ENCODE measurements at places on chromosomes 16 and 17. TPM values are rescaled to one million over a fixed set of nuclear protein-coding genes. Genes with fewer than 3 reads are reported as not detected.
A peak's percentile ranks its signal among the peaks of the same experiment; 100 is the strongest.

DNA sequence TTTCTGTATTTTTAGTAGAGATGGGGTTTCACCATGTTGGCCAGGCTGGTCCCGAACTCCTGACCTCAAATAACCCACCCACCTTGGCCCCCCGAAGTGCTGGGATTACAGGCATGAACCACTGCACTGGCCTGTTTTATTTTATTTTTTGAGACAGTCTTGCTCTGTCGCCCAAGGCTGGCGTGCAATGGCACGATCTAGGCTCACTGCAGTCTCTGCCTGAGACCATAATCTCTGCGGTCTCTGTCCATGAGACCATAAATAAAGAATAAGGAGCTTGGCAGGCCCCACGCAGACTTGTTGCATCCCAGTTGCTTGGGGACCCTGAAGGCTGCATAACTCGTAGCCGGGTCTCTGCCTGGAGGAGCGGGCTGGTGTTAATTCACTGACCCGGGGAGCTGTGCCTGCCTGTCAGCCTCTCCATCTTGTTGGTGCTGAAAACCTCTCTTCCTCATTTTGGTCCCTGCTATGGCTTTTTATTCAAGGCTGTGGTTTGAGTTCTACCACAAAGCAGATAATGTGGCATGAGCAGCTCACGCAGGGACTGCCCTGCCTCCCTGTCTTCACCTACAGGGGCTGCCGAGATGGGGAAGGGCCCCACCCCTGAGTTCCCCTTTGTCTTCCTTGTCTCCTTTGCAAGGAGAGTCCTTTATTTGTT, 82.1 kb downstream of the MSI2 start:
- DNase-seq = no peak

The IRX6 gene
- total RNA-seq = 1.4 TPM

DNA sequence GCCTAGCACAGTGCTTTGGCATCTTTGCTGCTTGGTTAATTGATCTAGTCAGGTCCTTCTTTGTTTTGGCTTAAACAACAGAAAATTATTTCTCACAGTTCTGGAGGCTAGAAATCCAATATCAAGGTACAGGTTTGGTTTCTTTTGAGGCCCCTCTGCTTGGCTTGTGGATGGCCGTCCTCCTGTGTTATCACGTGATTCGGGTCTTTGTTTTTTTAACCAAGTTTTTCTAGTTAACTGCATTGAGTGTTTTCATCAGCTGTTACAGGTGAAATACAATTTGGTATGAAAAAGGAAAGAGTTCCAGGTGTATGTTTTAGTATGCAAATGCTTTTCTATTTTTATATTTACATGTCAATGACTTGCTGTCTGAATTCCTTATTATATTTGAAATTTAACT, 2.8 kb downstream of the NLK start:
- no peak for DNase-seq

DNA sequence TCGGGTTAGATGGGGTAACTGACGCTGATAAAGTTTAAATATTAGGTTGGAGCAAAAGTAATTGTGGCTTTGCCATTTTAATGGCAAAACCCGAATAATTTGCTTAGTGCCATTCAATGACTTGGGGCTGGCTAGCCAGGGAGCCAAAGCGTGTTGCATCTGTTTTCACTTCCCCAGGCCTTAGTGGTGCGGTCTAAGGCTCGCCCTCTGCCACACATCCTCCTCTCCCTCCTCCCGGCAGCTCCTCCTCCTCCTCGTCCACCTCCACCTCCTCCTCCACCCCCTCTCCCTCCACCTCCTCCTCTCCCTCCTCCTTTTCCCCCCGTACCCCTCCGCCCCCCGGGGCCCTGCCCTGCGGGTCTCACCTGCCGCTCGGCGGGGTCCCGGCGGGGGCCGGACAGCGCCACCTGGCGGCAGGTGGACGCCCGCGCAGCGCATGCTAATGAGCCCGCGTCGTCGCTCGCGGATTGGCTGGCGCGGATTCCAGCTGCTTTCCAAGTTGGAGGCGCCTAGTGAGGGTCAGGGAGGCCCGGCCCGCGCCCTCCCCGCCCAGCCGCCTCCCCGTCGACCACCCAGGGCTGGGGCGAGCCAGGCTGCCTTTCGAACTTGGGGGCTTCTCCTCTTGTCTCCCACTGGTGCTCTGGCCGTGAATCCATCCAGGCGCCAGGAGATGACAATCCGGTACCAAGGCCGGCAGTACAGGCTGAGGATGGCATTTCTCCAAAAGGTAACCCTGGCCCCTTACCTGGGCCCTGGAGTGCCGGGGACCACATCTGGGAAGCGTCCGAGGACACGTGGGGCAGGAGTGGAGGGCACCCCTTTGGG, 36.6 kb upstream of the RGS9 start:
- DNase-seq = peak; percentile 94

DNA sequence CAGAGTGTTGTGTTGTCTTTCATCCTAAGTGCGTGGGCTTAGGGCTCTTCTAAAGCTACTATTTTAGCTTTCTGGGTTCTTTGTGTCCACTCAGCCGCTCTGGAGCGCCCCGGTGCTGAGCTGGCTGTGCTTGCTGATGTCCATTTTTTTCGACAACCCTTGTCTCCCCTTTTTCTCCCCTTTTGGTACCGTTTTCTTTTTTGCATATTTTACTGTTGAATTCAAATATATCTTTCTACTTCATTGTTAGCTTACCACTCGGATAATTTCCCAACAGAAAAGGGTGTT, 1.2 kb downstream of the SRRM2 start:
- DNase-seq = peak; percentile 22

The ENO3 gene
- total RNA-seq = 534 TPM

DNA sequence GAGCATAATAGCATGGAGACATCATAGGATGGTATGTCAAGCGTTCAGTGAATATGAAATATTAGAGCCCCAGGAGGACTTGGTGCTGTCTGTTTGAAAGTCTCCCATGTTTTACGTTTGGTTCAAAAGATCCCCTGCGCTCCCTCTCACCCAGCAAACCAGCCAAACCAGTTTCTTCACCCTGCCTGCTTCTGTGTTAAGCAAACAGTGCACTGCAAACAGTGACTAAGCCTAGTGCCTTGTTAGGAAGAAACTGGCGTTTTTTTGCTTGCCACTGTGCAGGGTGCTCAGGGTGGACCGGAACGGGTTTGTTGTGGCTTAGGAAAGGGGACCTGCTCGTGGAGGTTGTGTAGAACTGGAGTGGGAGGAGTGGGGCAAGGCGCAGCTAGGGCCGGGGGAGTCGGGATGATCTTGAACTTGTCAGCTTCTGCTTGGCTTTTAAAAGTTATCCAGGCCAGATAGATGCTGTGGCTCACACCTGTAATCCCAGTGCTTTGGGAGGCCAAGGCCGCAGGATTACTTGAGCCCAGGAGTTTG, 7.7 kb downstream of the CDH1 start:
- no peak for DNase-seq

The ITGAD gene
- not detected for total RNA-seq

GRCh38 chr17:64243340-64243739, 19.7 kb downstream of the TEX2 start:
- DNase-seq = no peak

DNA sequence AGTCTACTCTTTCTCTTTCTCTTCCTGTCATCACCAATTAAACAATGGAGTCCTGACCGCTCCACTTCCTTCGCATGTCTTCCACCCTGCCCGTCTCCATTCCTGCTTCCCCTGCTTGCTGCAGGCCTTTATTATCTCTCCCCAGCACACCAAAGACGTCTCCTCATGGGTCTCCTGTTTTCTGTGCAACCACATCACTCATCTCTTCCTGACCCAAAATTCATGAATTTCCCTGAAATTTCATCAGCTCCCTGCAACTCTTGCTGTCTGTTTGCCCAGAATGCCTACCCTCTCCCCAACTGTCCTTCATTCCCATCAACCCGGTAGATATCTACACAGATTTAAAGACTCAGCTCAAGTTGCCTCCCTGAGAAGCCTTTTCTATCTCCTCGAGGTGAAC, 76.7 kb upstream of the ALOX12 start:
- no peak for DNase-seq

The BCL6B gene
- 12.6 TPM for total RNA-seq

The ACE gene
- 5.4 TPM for total RNA-seq

DNA sequence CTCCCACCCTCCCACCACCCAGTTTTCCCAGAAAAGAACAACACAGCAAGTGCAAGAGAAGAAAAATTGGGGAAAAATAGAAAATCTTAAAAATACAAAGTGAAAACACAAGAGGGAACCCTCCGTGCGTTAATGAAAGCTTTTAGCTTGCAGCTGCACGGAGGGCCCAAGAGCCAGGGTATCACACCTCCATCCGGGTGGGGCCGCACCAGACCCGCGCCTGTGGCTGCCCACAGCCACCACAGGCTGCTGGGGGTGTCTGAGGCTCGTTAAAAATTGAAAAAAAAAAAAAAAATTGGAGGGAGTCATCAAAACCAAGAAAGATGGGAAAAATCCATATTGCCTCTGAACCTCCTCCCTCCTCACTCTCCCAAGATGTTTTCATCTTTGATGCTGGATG, 18.6 kb downstream of the ENGASE start:
- no peak for DNase-seq

DNA sequence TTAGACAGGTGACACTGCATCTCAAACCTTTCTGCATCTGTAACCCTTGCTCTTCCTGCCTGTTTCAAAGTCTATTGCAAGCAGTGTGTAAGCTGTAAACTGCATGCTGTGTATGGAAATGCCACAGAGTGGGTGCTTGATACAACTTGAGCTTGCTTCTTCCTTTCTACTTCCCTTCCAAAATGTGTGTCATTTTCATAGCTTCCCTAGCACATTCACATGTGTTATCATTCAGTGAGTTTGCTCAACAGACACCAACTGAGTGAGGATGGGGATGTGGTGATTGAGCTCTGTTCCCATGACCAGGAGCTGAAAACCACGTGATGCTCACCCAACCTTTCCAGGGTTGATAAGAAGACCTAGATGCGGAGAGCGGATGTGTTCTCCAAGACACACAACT, 111.1 kb downstream of the VAT1L start:
- DNase-seq = no peak

The MYH3 gene
- total RNA-seq = 0.22 TPM

GRCh38 chr16:86735727-86736126, 157.4 kb downstream of the FOXL1 start:
- no peak for DNase-seq

DNA sequence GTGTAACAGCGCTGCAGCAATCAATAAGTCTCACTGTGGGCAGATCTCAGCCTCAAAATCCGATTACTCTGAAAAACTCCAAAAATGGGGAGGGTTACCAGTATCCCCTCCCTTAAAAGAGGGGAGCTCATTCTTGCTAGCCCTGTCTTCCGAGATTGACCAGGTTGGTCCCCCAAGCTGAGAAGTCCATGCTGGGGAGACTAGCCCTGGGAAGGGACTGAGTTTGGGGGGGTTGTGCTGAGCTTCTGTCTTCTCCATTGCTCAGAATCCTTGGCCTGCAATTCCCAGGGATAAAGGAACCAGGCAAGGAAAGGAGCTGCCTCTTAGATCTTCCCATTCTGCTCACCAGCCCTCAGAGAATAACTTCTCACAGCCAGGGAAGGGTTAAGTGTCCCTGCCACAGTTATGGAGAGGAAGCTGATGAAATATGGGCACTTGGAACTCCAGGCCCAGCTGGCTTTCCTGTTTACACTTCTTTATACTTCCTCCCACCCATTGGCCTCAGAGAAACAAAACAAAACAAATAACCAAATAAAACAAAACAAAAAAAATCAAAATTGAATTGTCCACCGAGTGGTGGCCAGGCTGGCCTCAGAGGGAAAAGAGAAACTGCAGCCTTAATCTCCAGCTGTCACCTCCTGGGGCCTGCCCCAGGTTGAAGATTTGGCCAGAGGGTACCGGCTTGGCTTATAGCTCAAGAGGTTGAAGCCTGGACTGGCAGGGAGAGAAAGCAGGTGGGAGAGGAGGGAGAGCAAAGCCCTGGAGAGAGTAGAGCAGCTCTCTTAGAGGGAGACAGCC, 2.6 kb downstream of the HOXB3 start:
- no peak for DNase-seq

DNA sequence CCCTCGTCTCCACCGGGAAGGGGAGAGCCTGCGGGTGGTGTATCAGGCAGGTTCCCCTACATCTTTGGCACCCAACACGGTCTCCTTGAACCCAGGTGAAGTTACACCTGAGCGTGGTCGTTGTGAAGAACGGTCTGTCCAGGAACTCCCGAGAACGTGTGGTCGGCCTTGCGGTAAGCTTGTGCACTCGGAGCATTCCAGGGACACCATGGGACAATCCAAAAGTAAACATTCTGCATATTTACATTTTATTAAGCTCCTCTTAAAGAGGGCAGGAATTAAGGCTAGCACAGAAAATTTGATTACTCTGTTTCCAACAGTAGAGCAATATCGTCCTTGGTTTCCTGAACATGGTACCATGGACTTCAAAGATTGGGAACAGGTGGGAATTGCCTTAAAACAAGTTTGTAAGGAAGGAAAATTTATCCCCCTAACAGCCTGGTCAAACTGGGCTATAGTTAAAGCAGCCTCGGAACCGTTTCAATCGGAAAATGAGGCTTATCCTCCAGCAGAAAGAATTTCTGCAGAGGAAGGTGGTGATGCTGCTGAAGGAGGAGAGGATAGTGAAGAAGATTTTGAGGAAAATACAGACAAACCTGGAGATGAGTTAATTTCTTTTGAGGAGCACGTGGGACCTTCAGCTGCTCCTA, 18.2 kb downstream of the ALOX15B start:
- DNase-seq = no peak

GRCh38 chr17:34755981-34756636, 176.7 kb downstream of the TMEM132E start:
- DNase-seq = no peak

- DNase-seq = no peak
Observed at GRCh38 chr17:8542599-8543502, 87.7 kb downstream of the MYH10 start.

DNA sequence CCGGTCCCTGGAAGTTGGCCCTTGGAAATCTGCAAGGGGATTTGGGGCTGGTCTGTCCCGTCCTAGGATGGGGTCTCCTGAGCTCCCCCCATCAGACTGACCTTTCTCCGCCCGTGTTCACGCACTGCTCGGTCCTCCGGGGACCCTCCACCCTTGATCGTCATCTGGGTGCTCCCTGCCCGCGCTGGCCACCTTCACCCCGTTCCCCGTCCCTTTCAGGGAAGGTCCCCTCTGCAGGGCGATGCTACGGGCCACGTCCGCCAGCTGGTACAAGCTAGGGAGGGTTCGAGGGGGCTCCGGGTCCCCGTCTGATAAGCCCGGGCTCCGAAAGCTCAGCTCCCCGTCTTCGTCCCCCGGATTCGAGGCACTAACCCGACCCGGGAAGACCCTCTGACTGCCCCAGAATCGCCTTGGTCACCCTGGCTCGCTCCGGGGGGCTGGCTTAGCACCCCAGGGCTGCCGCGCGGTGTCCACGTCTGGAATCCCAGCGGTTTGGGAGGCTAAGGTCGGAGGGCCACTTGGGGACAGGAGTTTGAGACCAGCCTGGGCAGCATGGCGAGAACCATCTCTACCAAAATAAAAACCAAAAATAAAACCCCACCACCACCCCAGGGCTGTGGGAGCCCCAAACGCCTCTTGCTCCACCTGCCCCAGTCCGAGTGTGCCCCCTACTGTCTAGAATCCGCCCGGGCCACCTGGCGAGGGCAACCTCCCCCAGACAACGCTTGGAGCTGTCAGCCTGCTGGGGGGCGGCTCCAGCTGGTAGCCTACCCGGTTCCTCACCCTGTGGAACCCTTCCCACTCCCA, 1.1 kb upstream of the SLC43A2 start:
- DNase-seq = peak; percentile 79

Data from Right ventricle myocardium superior (tissue), 1 donor.